ENCODE measurements at places on chromosomes 16 and 17. TPM values are rescaled to one million over a fixed set of nuclear protein-coding genes. Genes with fewer than 3 reads are reported as not detected.
A peak's percentile ranks its signal among the peaks of the same experiment; 100 is the strongest.

Gene KCNH4
- 0.05 TPM for total RNA-seq

Gene CBX8
- 8.6 TPM for total RNA-seq

Gene ZDHHC1
- not detected for total RNA-seq

Gene VMO1
- total RNA-seq: not detected

Gene SGF29
- total RNA-seq: 42.2 TPM

Gene PRSS21
- total RNA-seq: 6.0 TPM

GRCh38 chr16:722835-723633 is 2.1 kb downstream of the ANTKMT start:
- no peak overlapping the region for H3K27ac ChIP-seq
- H3K4me1 ChIP-seq: peaks cover 20% of the 10 kb centered on the region
- H3K27me3 ChIP-seq: no peaks in the 10 kb centered on the region
- H3K36me3 ChIP-seq: no peaks in the 10 kb centered on the region

GRCh38 chr16:28549301-28549899 is 4.3 kb upstream of the SGF29 start:
- peak overlapping the region; percentile 3 for H3K4me3 ChIP-seq
- peaks cover 7% of the 10 kb centered on the region for H3K27me3 ChIP-seq
- peak; percentile 41 for DNase-seq
- no peak overlapping the region for H3K27ac ChIP-seq
- no peaks in the 10 kb centered on the region for H3K36me3 ChIP-seq

- DNase-seq: peak; percentile 81
- no peak overlapping the region for H3K27ac ChIP-seq
- H3K4me1 ChIP-seq: peaks cover 5% of the 10 kb centered on the region
- peaks cover 40% of the 10 kb centered on the region for H3K27me3 ChIP-seq
- no peak overlapping the region for H3K4me3 ChIP-seq
Measured at GRCh38 chr17:6421700-6422604, 13.0 kb downstream of the AIPL1 start.

DNA sequence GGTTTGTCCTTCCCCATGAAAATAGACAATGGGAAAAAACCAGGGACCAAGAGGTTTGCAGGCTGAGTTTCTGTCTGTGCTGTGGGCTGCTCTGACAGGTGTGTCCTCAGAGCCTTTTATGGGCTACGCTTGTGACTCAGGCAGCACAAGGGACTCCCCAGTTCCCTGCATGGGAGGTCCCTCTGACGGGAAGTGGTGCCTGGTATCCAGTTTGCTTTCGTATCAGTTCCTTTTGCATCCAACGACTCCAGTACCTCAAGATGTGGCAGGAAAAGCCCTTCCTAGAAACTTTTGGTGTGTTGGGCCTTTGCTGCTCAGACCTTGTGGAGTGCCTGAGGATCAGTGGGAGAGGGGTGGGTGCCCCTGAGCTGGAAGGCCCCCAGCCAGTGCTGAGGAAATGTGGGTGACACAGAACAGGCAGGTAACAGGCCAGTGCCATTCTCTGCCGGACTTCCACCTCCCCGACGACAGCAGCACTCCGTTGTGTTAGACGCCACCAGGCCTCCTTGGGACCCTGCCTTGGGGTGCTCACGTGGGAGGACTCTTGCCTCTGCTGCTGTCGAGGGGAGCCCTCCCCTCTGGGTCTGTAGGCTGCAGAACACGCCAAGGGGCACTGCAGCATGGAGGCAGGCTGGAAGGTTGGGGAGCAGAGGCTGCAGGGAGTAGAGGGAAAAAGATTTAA is 38.4 kb upstream of the IRF8 start:
- H3K27ac ChIP-seq: no peak overlapping the region
- no peak overlapping the region for H3K4me3 ChIP-seq
- H3K27me3 ChIP-seq: peaks cover 3% of the 10 kb centered on the region

DNA sequence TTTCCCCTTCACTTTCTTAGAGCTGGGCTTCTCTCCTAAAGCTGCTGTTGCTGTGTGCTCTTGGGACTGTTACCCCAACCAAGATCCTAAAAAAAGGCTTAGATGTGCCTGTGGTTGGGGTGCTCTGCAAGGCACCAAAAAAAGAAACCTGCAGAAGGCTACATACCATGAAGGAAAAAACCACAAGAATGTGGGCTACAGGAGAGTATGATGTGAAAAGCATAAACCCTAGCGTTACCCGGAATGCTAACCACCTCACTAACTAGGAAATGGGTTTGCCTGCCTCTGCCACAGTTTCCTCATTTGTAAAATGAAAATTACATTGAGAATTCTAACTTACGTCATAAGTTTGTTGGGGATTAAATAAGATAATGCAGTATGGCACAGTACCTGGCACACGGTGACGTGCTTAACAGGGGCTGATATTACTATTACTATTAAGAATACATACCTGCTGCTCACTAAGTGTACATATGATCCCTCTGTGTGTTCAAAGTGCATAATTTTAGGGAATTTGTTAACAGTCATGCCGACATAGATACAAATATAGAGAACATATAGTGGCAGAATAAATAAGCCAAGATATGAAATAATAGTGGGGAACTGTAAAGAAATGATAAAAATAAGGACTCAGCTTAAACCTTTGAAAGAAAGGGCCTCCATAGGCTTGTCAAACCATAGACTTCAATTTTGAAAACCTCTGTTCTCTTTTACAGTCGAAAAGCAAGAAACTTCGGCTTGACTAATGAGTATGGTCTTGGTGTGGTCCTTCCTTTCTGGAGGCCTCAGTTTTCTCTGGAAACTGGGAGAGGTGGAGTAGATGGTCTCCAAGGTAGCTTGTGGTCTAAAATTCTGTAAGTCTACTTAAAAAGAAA is 177.8 kb upstream of the TBX2 start:
- no peaks in the 10 kb centered on the region for H3K27me3 ChIP-seq
- H3K27ac ChIP-seq: peak overlapping the region; percentile 94
- H3K4me1 ChIP-seq: peaks cover 67% of the 10 kb centered on the region
- H3K36me3 ChIP-seq: peaks cover 2% of the 10 kb centered on the region
- DNase-seq: peak; percentile 60

GRCh38 chr17:44207743-44208142 is 8.1 kb upstream of the ATXN7L3 start:
- DNase-seq: no peak
- peaks cover 49% of the 10 kb centered on the region for H3K4me1 ChIP-seq
- peaks cover 44% of the 10 kb centered on the region for H3K36me3 ChIP-seq
- H3K27me3 ChIP-seq: no peaks in the 10 kb centered on the region

- H3K27me3 ChIP-seq: peaks cover 34% of the 10 kb centered on the region
- H3K27ac ChIP-seq: no peak overlapping the region
- no peak for DNase-seq
- H3K4me3 ChIP-seq: no peak overlapping the region
Measured at GRCh38 chr17:74715144-74715543, 2.4 kb upstream of the CD300LF start.

DNA sequence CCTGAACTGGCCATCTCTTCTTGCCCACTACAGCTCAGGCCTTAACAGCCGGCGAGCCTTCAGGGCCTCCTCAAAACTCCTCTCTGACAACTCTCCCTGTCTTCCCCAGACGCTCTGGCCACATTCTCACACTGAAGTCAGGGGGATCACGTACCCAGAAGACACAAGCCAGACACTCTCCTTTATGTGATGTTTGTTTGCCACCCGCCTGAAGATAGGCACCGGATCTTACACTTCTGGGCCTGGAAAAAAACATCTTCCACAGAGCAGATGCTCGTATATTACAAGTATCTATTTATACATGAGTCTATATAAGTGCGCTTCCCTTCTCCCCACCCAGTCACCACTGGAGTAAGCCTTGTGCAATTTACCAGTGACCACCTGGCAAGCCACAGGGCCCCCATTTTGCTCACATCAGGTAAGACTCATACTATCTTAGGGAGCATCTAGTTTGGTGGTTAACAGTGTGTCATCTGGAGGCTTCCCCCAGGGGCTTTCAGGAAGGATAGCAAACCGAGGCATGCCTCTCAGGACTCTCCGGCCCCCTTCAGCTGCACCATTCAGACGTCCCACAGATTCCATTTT is 349.4 kb downstream of the SOX9 start:
- H3K4me1 ChIP-seq: no peaks in the 10 kb centered on the region
- H3K27me3 ChIP-seq: no peaks in the 10 kb centered on the region
- DNase-seq: no peak
- H3K27ac ChIP-seq: no peak overlapping the region
- no peak overlapping the region for H3K4me3 ChIP-seq

DNA sequence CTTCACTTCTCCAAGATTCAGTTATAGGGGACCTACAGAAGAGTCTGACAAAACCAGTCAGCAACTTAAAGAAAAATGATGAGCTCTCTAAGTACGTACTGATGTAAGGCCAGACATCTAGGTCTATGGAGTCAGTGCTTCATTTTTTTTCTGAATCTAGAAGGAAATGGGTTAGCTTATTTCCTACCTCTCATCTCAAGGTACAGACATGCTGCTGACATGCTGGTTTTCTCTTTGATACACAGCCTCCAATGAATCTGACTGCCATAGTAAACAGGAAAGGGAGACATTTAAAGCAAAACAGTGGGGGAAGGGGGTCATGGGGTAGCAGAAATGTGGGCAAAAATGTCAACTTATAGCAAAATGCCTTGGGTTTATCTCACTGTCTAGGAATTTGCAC is 16.4 kb downstream of the CDR2 start:
- no peaks in the 10 kb centered on the region for H3K27me3 ChIP-seq
- H3K4me3 ChIP-seq: peak overlapping the region; percentile 4
- H3K27ac ChIP-seq: peak overlapping the region; percentile 84
- peaks cover 75% of the 10 kb centered on the region for H3K4me1 ChIP-seq
